Brain pericyte (primary cell): ENCODE measurements at places on chromosomes 5 and 9.

- DNase-seq: no peak
Observed at GRCh38 chr9:36337865-36338264, 62.2 kb downstream of the RNF38 start.

DNA sequence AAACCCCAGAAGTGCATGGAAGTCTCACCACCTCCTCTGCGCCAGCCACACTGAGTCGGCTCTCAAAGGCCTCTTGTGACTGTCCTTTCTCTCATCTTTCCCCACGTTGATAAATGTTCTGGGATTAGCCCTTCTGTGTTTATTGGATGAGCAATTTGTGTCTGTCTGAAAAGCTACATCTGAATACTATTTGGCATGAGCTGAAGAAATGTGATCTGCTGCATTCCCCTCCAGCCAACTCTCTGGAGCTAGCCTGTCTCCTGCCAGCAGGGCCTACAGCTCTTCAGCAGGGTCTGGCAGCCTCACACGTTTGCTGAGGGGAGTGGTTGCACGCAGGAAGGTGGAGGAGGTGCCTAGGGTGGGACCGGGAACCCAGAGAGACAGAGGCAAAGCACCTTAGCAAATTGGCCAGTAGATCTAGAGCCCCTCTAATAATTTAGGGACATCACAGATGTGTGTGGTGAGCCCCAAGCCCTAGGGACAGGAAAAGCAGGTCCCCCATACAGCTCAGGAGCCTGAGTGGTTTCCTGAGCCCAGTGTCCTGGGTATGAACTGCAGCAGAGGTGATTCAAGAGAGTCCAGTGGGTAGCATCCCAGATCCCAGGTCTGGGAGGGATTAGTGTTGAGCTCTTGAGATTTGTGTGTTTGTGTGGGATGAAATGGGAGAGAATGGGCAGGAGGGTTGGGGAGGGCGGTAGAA lies 20.5 kb upstream of the B4GALT1 start:
- no peak for DNase-seq

DNA sequence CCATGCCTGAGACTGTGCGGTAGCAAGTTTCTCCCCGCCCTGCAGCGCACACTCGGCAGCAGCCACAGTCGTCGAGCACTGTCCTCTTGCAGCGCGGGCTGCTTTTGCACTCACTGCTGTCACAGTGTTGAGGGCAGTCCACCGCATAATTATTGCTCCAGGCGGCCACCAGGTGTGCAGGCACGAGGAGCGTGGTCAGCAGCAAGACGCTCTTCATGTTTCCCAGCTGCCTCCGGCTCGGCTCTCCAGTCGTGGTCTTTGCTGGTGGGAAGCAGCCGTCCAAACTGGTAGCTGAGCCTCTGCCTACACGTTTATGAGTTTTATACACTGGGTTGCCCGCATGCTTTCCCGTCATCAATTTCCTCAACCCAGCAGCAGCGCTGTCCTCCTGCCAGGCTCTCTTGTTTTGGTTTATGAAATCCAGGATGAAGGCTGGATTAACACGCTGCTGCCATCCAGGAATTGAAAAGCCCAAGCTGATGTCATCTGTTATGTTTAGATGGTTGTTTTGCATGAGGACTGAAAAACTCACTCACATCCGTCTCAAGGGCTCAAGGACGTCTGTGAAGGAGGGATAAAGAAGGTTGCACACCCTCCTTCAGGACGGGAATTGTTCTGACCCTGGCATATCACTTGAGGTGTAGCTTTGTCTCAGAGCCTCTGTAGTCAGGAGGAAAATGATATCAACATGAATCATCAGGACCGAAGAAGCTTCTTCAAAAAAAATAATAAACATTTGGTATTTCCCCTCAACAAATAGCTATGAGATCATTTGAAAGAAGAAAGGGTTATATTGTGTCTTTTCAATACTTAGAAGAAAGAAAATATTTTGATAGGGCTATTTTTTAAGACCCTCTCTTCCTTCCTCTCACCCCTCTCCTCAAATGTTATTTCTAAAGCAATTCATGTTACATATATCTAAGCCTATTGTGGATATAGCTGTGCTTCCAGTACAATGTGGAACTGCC lies at the start of gene ESM1:
TSS of gene ESM1 (minus strand) at position 293 of the 968 bp plus-strand sequence. CDS start at position 217, 76 bp downstream.
- peak; percentile 69 for DNase-seq

GRCh38 chr5:34657988-34658387 lies 1.9 kb downstream of the RAI14 start:
- DNase-seq: no peak

DNA sequence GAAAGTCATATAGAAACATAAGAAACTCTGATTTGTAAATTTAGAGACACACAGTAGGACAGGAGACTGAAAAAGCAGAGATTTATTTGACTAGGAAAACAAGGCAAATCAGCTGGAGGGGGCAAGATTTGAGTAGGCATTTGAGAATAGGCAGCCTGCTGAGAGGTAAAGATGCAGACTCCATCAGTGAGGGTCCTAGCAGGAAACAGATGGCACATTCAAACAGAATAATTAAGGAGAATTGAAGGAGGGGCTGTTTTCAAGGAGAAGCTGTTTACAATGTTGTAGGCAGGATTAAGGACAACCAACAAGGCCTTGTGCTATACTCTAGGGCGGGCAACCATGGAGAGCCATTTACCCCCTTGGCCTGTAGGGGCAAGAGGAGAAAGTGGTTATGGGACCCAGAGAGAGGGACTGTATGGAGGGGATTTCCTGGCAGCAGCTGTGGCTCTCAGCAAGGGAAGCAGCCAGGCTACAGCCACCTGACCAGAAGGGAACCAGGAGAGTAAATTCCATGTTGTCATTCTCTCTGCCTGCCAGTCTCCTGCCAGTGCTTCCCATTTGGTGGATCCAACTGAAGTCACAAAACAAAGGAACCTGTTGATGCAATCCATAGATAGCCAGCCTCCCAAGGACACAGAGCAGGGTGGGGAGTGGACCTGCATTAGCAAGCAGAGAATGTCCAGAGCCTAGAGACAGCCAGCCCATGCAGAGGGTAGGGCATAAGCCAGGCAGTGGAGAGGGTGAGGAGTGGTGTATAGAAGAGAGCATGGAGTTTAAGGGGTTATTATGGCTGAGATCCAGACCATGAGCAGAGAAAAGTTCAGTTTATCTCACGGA lies 38.2 kb downstream of the PAPPA start:
- DNase-seq: no peak

- no peak for DNase-seq
Observed at GRCh38 chr9:124284940-124285441, 27.2 kb downstream of the NEK6 start.

- no peak for DNase-seq
Observed at GRCh38 chr9:109627042-109627441, 128.9 kb upstream of the PTPN3 start.

GRCh38 chr9:28212979-28213378 lies 639.7 kb upstream of the C9orf72 start:
- DNase-seq: peak; percentile 24

- no peak for DNase-seq
Observed at GRCh38 chr5:41087461-41087860, 16.3 kb upstream of the MROH2B start.

DNA sequence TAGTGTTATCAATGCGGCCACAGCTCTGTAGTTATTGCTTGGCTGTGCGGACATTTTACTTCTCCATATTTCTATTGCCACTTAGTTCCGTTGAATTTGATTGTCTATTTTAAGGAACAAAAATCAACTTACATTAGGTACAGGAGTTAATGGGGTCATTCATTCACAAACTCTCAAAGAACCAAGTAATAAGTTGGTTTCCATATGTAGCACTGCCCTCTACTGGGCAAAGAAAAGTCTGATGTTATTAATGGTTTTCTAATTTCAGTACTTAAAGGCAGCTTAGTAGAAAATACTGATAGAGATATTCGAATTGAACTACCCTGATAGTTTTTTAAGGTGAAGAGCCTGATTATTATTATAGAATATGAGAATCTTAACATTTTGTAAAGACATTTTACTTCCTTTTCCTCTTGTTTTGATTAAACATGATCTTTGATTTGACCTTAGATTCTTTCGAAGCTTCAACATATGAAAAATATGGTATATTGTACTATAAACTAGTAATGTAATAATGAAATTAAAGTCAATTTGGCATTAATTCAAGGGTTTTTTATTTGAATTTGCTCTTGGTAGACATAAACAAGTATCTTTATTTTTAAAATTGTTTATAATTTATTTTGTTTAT lies 119.5 kb upstream of the CTNND2 start:
- no peak for DNase-seq

DNA sequence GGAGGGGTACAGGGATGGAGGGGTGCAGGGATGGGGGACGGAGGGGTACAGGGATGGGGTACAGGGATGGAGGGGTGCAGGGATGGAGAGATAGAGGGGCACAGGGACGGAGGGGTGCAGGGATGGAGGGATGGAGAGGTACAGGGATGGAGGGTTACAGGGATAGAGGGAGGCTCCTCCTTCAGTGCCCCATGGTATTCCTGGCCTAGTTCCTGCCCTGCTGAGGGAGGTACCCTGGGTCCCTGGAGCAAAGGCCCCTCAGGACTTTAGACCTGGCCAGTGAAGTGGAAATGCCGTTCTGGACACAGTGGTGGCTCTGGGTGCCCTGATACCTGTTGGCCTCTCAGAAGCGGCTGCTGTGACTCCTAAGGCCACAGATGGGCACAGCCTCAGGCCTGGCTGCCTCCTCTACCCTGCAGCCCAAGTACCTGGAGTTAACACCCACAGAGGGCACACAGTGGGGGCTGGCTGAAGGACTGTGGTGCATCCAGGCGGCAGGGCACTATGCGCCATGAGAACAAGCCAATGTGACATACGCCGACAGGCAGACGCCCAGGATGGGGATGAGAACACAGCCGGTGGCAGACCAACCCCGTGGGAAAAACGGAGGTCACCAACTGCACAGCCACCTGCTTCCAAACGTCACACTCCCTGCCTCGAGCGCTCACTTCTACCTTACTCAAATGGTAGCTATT lies 8.4 kb downstream of the PTGES2 start:
- DNase-seq: no peak

DNA sequence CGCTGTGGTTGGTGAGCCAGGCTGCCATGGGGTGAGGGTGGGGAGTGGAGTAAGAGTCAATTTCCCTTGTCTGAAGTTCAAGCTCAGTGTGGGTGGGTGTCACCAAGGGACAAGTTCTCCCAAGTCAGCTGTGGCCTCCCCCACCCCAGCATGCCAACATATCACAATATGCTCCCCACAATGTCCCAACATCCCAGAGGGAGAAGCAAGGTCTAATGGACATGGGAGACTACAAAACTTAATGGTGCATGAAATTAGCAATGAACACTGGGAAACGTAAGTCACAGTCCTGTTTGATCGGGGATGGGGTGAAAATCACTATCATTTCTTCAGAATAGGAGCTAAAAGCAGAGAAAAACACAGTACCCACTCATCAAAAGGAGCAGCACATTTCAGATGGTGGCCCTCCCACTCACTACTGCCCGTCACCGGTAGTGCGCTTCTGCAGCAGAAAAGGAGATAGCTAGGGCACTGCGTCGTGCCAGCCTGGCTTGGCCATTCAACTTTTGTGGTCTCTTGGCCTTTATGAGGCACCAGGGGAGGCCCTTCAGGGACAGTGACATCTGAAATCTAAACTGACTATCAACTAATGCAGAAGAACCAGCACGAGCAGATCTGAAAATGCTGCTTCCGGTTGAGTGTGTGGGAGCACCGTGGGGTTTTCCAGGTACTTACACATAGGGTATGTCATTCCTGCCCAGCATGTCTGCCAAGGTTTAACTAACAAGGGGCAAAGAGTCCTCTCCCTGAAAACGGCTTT lies 20.5 kb upstream of the NDFIP1 start:
- no peak for DNase-seq

DNA sequence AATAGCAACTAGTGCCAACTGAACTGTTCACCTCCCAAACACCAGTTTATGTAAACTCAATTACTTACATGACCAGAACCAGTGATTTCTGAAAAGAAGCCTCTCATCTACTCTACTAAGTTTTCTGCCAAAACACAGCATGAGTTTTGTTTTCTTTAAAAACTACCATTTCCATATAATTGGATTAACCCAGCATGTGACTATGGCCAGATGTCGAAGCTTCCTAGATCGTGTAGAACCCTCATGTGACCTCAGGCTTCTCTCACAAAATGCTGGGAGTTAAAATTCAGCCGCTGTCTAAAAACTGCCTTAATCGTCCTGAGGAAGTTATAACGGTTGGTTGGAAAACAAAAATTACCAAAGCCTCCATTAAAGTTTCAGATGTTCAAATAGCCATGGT lies 303.5 kb downstream of the IRX1 start:
- no peak for DNase-seq

DNA sequence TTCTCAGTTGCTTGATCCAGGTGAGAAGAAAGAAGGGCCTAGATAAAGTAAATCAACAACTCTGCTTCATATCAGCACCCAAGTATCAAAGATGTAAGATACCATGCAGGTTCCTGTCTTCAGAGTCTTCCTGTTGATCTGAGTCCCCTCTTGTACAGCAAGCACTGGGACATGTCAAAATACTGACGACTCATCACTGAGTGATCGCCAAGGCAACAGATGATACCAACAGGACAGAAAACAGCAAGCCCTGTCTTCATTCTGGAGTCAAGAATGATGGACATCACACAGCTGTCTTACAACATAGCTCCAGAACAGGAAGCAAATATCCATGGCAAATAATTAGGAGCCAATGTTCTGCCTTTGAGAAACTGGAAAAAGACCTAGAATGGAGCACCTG lies 83.7 kb downstream of the TARS1 start:
- DNase-seq: no peak

DNA sequence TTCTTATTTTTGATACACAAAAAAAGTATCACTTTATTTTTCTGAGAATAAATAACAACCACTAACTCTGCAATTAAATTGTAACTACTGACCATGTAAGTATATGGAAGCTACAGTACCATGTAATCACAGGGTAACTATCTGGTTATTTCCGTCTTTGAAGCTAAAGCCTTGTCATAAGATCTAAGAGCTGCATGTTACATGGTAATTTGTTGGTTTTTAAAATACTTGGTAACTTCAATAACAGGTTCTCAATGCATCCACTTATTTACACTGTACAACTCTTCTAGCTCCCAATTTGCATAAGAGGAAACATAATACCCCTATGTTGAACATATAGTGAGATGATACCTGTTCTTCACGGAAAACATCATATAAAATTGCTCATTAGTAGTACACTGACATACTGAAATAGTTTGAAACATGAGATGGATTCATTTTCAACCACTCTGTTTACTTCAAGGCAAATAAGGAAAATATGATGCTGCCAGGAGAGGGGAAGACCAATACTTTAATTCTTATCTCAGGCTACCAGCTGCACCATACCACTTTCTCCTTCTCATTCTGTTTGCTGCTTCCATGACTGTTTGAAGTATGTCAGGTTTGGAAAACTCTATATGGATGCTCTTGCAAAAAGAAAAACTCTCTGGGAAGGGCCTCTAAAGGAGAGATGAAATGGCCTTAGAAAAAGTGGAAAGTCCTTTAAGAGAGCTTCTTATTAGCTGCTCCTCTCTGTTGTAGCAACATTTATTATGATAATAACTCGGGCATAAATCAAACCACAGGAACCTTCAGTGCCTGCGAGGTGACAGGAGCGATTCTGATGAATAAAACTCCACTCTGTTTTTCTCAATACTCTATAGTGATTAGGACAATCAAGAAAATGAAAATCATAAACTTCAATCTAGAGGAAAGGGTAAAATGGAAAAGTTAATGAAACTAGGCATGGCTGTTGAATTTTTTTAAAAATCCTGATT lies 150.2 kb downstream of the KIAA0825 start:
- no peak for DNase-seq
